ENCODE measurements at places on chromosomes 4 and X.

GRCh38 chr4:40548256-40548655 lies 81.4 kb downstream of the RBM47 start:
- DNase-seq: no peak

DNA sequence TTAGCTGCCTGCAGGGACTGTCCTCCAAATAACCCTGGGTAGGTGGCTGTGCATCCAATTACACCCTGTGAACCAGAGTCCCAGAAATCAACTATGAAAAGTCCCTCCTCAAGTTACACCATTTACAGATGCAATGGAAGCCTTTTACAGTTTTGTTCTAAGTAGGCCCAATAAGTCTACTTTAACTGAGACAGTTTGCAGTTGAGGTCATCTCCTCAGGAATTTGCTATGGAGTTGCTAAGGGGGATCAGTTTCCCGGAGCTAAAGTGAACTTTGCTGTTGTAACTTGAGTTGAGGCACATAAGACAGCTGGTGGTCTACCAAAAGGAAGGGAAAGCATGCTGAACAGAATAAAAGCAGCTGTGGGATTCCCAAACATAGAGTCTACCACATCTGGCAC lies 121.6 kb upstream of the STK26 start:
- no peak for DNase-seq

DNA sequence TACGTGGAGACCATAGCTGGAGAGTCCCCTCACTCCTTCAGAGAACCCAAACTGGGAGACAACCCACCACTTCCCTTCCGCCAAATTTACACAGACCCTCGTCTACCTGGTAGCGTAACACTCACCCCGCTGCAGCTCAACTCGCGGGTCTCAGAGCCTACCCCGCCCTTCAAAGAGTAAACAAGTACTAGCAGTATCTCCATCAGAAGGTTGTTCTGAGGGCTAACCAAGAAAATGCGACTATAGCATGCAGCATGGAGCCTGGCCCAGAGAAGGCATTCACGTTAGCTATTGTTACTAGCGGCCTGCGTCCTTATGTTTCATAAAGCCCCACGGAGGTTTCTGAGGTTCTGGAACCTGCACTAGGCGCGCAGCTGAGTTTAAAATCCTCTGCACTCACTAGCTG lies 531 bp upstream of the MANBA start:
- DNase-seq: peak; percentile 81

- peak; percentile 61 for DNase-seq
Observed at GRCh38 chrX:20527558-20528011, 260.9 kb upstream of the RPS6KA3 start.

GRCh38 chr4:52911684-52912294 lies 49.7 kb downstream of the RASL11B start:
- peak; percentile 99 for DNase-seq

- no peak for DNase-seq
Observed at GRCh38 chrX:27910412-27910811, 70.8 kb downstream of the DCAF8L1 start.

GRCh38 chr4:3898098-3898497 lies 131.9 kb downstream of the ADRA2C start:
- no peak for DNase-seq

- DNase-seq: peak; percentile 55
Observed at GRCh38 chr4:189202182-189202868, 738.3 kb upstream of the FRG1 start.

- DNase-seq: no peak
Observed at GRCh38 chr4:86898562-86898961, 6.3 kb upstream of the C4orf36 start.

DNA sequence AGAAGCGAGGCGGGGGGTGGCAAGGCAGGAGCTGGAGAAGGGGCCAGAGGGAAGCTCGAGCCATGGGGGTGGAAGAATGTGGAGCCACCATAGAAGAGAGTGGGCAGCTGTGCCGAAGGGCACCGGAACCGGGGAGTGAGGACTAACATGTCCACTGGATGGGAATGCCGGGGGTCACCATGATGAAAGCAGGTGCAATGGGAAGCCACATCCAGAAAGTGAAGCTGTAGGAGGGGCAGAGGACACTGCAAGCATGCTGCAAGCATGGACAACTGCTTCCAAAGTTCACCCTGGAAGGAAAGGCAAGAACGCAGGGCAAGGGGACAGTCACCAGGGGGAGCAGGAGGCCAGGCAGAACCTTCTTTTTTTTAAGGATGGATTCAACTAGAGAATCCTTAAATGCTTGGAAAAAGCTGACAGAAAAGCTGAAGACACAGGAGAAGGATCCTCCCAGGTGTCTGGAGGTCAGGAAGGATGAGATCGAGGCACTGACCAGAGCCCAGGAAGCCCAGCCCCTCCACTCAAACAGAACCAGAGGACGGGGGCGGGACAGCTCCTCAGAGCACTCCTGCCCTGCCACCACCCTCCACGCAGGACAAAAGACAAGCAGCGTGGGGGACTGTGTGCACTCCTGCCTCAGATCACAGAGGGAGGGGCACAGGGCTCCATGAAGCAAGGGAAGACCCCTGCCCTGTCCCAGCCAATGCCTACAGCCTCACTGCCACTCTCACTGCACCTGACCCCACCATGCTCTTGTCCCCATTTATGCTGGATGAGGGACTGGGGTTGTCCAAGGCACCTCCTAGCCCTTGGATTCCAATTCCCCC lies 169.2 kb downstream of the AFAP1 start:
- DNase-seq: peak; percentile 78

DNA sequence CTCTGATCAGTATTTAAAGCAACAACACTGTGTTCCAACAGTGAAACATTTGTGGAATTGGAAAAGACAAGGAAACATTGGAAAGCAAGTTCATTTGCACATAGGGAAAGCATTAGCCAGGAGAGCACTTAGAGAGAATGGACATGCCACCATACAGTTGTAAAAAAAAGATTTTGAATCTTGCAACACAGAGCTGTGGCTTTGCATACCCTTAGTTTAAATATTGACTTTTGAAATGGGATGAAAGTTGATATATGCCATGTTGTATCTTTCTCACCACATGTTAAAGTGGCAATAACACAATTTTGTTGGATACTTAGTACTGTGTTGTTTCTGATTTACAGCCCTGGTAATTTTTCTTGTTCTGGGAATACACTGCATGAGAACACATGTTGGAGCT lies 208.1 kb downstream of the BMPR1B start:
- no peak for DNase-seq

DNA sequence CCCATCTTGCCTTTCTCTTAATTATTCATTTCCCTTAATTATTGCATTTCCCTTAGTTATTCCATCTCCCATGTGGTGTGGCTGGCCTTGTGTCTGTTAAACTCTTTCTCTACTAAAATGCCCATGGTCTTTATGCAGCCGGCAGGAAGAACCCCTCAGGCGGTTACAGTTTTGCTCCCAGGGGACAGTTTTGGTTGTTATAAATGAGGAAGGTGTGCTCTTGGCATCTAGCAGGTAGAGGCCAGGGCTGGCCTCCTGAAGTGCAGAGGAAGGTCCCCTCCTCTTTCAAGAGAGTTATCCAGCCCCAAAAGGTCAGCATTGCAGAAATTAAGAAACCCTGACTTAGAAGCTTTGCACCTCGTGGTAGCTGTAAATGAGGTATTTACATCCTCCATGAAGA lies 18.0 kb downstream of the TBL1X start:
- no peak for DNase-seq

GRCh38 chr4:8093587-8094274 lies 64.9 kb downstream of the ABLIM2 start:
- DNase-seq: peak; percentile 7

- DNase-seq: no peak
Observed at GRCh38 chr4:7967063-7967440, 27.4 kb upstream of the AFAP1 start.

GRCh38 chr4:139957986-139958738 lies 195.8 kb downstream of the MAML3 start:
- DNase-seq: no peak

DNA sequence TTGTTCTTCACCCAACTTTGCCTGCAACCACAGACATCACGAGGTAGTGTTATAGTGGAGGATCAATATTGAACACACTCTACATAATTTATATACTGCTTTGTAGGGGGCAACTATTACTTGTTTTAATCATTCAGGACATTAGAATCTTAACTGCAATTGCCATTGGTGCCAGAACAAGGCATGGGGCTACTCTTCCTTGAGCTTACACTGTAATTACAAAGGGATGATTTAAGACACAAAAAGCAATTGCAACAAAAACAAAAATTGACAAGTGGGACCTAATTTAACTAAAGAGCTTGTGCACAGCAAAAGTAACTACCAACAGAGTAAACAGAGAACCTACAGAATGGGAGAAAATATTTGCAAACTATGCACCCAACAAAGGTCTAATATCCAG lies 24.0 kb upstream of the DDX53 start:
- DNase-seq: no peak

DNA sequence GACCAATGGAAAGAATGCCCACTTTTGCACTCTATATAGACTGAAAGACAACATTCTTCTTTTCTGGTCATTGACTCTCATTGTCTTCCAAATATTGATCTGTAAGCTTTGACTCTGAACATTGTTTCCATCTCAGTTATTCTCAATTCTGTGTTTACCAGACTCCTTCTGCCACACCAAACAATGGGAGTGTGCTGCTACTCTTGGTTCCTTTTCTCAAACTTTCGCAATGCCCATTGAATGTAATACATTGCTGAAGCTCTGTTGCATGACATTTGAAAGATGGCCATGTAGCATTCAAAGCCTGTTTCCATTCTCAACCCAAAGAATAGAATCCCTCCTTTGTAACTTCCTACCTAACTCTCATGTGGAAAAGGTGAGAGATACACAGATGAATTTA lies 136.2 kb downstream of the BTC start:
- DNase-seq: no peak

GRCh38 chr4:21901281-21901680 lies 47.3 kb downstream of the KCNIP4 start:
- DNase-seq: no peak

DNA sequence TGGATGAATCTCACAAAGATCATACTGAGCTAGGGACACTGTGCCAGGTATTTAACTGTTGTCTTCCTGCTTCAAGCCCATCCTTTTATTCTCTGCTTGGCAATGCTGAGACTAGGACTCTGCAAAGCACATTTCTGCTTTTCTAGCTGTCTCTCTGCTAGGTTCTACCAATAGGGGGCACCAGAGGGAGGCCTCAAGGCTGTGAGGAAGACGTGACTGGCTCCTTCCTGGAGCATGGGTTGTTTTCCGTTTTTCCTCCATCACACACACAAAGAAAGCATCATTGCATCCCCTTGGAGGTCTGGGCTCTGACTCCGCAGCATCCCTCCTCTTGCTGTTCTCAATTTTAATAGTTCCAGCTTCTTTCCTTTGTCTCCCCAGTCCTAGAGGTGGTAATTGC lies 10.9 kb upstream of the DCTD start:
- DNase-seq: no peak

- DNase-seq: no peak
Observed at GRCh38 chr4:169620880-169621248, 486 bp downstream of the CLCN3 start.

DNA sequence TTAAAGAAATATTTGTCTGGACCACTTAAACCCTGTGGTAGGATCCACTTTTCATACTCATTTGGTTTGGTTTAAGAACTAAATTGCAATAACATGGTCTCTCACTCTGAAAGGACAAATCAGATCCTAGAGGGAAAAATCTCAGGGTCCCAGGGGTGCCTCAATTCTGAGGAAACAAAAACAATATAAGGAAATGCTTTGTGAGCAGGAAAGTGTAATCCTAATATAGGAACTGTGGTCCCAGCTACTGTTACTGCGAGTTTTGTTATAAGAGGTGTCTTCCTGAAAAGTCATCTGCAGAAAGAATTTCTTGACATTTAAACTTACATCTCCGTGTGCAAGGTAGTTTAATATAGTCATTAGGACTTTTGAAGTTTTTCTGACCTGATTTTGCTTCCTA lies 420.1 kb upstream of the LCORL start:
- DNase-seq: no peak

GRCh38 chr4:131603705-131604104 lies 1545.4 kb upstream of the PCDH10 start:
- no peak for DNase-seq

- no peak for DNase-seq
Observed at GRCh38 chrX:45852884-45853283, 652.2 kb upstream of the DIPK2B start.

DNA sequence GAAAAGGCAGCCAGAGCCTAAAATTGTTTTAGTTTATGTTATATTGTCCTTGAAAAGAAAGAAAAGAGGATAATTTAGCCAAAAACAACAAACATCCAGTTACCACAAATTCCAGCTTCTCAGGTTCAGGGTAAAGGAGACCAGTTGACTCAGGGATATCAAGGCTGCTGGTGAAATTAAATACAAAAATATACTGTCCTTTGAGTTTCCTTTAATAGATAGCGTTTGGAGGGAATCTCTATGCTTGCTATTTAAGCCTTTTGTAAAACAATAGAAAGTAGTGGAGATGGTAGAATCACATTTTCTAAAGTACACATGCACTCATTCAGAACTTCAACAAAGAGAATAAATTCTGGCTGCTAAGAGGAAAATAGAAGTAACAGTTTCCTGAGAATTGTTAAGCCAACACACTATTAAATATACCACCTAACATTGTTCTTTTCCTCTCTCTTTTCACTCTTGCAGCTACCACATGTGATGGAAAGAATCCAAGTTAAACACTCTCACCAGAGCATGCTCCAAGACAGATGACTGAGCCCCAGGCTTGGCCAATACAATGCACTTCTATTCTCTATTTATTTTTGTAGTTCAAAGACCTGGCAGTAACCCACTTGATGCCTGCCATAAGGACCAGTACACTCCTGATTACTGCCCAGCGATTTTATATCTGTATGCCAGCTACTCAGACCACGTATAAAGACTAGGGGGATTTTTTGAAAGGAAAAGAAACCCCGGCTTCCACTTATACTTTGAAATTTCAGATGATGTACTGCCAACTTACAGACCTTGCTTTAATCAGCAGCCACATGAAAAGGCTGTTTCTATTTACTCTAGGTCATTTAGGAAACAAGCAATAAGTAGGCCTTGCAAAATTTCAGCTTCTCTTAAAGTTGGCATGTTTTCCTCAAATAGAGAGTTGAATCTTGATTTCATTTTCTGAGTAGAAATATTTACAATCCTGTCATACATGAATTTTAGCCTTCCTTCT lies 756.9 kb downstream of the FAT4 start:
- no peak for DNase-seq

GRCh38 chr4:79576429-79576753 lies 168.4 kb upstream of the GK2 start:
- peak; percentile 94 for DNase-seq

- DNase-seq: no peak
Observed at GRCh38 chr4:7206911-7207567, 14.7 kb downstream of the SORCS2 start.

DNA sequence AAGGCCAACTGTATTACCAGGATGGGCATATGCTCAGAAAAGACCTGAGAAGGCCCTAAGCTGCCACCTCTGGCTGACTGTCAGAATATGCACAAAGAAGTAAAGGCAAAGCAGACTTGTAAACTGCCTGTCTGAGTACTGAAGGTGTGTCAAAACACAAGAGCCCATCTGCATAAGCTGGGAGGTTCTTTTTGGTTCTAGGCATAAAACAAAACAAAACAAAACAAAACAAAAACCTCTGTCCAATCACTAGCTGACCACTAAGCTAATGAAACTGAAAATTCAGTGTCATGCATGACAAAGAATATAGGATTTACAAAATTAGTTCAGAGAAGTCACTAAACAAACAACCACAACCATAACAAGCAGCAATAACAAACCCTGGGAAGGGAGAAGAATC lies 20.6 kb downstream of the SH3D19 start:
- no peak for DNase-seq

All from Kasumi-1 (cell line).